ENCODE measurements at places on chromosomes 13 and 19. TPM values are rescaled to one million over a fixed set of nuclear protein-coding genes. Genes with fewer than 3 reads are reported as not detected.

GRCh38 chr13:40192452-40192851 is 474.0 kb downstream of the FOXO1 start:
- no peak for DNase-seq

DNA sequence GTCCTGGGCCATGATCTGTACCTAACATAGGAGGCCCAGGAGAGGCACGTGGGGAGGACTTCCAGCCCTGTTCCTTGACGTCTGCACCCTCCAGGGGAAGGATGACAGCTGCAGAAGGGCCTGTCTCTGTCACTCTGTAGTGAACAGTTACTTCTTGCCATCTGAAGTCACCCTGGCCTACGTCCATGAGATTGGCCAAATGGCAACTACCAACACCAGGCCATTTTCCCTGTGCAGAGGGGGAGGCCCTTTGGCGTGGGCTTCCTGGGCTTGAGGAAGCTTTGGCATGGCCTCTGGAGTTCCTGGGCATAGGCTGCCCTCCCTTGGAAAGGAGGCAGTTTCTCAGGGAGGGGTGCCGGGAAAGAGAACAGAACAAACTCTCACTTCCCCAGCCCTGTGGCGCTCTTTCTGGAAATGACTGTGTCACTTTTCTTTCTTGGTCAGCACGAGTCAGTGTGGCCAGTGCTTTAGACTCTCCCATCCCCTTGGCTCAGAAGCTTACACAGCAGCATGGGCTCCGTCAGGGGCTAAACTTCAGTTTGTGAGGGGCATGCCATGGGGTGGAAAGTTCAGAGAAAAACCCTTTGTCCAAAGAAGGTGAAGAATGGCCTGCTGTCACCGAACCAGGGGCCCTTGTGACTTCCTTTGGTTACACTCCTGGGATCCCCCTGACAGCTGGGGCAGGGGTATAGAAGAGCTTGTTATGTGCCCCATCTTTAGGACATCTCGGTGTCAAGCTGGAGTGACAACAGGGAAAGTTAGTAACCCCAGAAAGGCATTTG is 5.3 kb downstream of the CARM1 start:
- no peak for DNase-seq

DNA sequence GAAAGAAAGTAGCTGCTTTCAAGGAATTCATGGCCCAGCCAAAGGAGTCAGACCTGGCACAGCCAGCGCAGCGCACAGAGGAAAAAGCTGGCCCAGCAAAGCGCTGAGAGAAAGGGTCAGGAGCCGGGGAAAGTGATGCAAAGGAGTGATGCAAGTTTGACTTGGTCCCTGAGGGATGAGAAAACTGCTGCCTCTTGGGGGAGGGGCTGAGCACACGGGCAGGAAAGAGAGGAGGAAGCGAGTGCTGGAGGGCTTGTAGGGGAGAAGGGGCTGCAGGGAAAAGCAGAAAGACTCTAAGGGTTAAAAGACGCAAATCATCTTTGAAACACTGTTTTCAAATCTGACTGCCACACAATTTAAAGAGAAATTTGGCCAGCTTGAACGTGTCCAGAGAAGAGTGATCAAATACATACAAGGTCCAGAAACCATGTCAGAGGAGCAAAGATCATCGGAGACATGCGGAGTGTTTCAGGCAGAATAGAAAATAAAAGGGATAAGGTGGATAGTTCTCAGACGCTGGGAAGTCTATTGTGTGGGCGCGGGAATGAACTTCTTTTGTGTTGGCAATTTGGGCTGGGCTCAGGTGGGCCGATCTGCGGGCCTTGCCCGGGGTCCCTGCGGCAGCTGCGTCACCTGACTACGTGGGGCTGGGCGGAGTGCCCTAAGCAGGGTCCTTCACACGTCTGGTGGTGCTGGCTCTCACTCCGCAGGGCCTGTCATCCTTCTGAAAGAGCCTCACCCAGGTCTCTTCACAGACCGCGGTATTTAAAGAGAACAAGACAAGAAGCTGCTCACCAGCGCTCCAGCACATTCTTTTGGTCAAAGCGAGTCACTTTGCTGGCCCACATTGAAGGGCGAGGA is 18.1 kb downstream of the N4BP2L1 start:
- DNase-seq: peak; percentile 68

DNA sequence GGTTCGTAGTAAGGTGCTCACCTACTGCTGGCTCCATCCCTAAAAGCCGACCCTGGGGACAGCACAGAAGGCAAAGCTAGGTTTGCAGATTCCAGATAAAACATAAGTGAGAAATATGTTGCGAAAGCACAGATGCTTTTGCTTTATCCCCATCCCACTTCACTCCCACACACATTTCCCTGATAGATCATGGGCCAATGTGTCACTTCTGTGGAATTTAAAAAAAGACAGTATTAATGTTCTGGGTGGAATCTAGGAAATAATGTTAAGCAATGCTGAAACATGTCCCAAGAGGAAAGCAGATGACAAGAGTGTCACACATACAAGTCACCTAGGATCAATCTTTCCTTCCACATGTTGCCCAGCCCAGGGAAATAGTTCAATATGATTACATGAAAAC is 661.0 kb upstream of the MIR17HG start:
- peak; percentile 78 for DNase-seq

DNA sequence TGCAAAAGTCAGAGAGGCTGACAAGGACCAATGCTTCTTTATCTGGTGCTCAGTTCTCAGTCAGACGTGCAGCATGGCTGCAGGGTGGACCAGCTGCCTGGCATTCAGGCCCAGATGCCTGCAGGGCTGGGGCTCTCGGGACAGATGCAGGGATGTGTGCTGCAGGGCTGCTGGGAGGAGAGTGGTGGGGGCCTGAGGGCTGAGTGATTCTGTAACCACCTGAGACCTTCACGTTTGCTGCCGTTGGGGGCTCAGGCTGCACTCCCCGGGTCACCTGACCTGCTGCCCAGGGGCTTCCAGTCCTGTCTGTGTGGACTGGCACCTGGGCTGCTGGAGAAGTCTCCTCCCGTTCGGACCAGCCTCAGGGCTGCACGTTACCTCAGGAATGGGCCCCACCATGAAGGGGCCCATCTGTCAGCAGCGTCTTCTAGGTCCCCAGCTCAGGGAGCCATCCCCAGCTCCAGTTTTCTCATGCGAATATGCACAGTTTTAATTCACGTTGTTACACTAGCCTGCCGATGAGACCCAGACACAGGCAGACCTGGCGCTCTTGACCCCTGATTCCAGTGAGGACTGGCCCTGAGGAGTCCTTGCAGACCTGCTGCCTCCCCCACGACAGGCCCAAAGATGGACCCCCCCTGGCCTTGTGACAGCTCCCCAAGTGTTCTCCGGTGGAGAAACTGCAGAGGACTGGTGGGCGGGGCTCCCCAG is 16.9 kb downstream of the KCTD15 start:
- DNase-seq: no peak

DNA sequence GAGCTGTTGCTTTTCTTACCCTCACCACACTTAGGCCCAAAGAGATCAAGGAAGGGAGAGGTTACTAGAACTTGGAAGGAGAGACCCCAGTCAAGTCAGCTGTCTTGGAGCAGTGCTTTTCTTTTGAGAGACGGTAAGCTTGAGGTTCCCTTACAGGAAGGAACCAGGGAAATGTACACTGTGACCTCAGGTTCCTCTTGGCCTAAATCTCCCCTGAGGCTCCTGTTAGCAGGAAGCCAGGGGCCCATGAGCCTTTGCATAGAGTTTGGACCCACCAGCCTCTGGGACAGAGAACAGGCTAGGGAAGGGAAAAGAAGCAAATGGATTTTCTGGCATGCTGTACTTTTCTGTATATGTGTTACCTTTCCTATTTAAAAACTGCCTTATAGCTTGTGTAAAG is 5.9 kb upstream of the GPR18 start:
- no peak for DNase-seq

DNA sequence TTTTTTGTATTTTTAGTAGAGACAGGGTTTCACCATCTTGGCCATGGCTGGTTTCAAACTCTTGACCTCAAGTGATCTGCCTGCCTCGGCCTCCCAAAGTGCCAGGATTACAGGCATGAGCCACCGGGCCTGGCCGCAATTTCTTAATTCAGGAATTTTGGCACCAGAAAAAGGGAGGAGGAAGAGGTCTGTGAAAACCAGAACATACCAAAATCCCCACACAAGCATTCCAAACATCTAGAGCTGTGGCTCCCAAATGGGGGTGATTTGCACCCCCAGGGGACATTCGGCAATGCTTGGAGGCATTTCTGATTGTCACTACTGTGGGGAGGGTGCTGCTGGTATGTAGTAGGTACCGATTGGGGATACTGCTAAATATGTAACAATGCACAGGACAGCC is 40.2 kb upstream of the ABCC4 start:
- no peak for DNase-seq

COX6B1 gene
- total RNA-seq: 215 TPM

SLC17A7 gene
- total RNA-seq: not detected

Measured in fibroblast of villous mesenchyme (primary cell).